ENCODE measurements at places on chromosomes 3 and 15.

GRCh38 chr15:90046911-90047392 lies 45.8 kb downstream of the ZNF710 start:
- DNase-seq, result no peak

DNA sequence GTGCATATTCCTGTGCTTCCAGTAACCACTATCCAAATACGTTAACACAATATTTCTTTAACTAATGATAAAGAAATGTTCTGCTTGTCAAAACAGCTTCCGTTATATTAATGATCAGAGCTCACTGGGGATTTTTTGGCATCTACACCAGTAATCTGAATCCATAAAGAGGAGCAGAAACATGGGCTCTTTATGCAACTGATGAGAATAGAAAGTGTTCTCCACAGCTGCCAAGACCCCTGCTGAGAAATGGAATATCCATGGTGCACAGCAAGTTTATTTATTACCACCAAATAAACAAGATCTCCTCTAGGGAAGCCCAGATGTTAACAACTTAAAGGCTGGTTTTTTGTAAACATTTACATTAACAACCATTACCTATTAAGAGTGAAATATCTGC lies 54.5 kb downstream of the ALDH1A2 start:
- DNase-seq, result no peak

DNA sequence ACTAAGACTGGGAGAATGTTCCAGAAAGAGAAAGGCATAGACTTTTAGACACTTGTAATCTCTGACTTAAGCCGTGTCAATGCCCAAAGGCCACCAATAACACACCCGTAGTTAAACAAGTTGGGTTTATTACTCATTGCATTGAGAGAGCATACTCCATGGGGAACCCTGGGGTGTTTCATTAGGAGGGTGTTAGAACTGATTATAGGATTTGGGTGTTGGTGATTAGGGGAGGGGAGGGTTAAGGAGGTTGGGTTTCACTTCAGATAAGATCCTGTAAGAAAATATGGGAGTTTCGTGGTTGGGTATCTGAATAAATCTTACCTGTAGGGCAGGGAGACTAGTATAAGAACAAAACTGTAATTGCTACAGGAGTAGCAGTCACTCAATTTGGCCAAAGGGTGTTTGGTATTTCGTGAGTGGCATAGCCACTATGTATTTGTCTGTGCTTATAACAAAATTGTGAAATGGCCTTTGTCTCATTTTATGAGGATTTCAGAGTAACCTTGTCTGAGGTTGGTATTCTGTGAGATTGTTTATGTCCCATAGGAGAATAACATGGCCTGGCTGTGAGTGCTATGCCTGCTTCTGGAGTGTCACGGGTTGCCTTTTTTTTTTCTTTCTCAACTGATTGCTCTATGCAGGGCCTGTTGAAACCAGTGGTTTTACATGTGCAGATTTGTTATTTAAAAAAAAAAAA lies 2.9 kb downstream of the HACD3 start:
- no peak for DNase-seq

GRCh38 chr15:68749793-68750192 lies 70.9 kb downstream of the ANP32A start:
- no peak for DNase-seq

- DNase-seq, result peak; percentile 98
Observed at GRCh38 chr3:161220850-161221753, at the start of gene NMD3. Gene NMD3, plus strand, starts transcription at chr3:161221311. Its CDS starts 703 bp downstream, at chr3:161222014.

DNA sequence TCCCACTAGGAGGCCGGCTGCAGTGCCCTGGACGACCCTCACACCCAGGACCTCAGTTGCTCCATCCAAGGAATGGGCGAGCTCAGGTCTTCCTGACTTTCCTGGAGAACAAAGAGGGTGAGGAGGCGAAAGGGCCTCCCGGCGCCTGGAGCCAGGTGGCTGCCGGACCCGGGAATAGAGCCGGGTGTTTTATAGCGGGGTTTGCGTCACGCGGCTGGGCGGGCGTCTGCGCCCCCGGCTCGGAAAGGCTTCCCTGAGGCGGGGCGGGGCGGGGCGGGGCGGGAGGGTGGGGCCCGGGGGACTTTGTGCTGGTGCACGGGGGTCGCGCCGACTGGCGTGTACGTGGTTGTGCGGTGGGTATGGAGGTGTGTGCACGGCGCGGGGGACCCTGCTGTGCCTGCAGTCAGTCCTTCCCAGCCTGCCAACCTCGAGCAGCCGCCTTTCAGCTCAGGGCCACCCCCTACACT lies 4.6 kb upstream of the PRKCD start:
- no peak for DNase-seq

DNA sequence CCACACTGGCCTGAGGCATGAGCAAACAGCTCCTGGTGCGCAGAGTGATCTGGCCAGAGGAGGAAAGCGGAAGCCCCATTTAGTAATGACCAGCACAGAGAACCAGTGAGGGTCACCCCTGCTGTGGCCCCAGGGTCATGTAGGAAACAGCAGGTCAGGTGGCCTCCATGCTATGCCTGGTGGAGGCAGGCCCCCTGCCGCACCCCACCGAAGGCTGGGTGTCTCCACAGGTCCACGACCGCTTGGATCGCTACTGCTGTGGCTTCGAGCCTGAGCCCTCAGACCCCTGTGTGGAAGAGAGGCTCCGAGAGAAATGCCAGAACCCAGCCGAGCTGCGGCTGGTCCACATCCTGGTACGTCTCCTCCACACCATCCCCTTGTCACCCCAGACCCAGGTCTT lies 52.6 kb downstream of the POMGNT2 start:
- no peak for DNase-seq

DNA sequence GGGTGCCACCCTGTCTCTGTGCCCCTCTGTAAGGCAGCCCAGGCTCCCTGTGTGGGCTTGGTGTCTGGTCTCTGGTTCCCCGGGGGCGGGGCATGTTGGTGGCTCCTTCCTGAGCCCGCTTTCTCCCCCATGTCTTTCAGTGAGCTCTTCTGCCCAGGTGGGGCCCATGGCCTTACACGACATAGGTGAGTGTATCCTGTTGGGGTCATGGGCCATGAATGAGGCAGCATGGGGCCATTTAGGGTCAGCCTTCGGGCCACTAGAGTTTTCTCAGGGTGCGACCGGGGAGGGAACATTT lies 195.1 kb downstream of the UBE3A start:
- DNase-seq, result no peak

GRCh38 chr3:175308097-175308496 lies 449.0 kb downstream of the NAALADL2 start:
- no peak for DNase-seq

GRCh38 chr3:8482960-8483665 lies 18.5 kb upstream of the LMCD1 start:
- no peak for DNase-seq

DNA sequence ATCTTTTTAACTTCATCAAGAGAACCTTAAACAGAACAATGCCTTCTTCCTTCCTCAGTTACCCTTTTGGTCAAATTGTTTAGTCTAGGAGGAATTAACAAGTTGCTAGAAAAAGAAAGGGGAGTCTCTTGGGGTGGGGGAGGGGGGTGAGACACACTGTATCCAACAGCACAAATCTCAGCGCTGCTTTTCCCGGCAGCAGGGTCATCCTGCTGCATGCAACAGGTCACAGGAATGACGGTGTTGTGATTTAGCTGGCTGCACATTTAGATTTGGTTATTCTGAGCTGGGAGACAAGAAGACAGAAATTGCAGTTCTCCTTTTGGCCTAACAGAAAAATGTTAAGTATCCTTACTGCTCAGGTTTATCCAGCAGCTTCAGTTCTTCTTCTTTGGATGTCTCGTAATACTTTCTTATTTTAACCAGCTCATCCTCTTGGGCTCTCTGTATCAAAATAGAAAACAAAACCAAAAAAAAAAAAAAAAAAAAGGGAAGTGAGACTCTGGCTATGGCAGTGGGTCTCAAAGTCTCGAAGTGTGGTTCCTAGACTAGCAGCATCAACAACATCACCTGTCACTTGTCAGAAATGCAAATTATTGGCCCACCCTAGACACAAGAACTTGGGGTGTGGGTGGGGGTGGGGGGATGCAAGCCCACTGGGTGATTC lies 190.5 kb downstream of the GREM1 start:
- no peak for DNase-seq

- peak; percentile 9 for DNase-seq
Observed at GRCh38 chr15:45376967-45377608, 1.3 kb downstream of the GATM start.

DNA sequence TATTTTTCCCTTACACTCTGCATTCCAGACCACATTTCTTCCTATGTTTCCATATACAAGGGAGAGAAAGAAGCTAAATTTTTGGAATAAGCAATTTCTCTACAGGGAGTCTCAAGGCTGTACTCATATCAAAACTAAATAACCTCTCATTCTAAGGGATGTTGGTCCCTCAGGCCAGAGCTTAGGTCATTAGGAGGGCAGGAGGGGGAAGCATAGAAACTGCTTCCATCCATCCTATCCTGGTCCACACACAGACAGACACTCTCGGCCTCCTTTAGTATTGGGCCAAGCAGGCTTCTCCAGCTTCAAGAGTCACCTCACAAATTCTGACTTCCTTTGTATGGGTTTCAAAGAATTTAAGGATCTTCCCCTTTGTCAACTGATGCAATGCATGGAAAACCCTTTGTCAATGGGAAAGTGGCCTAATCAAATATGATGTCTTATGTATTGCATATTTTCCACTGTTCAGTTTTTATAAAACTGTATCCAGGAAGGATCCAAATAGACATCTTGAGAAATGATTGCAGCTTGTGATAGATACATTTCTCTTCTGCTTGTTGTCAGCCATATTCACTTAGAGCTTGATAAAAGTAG lies 140.7 kb upstream of the RARB start:
- no peak for DNase-seq

- DNase-seq, result peak; percentile 34
Observed at GRCh38 chr3:16297997-16298885, 33.2 kb downstream of the OXNAD1 start.

- DNase-seq, result no peak
Observed at GRCh38 chr3:194083637-194084224, 52.2 kb upstream of the HES1 start.

GRCh38 chr15:70259028-70259424 lies 161.3 kb upstream of the TLE3 start:
- peak; percentile 87 for DNase-seq

GRCh38 chr3:61162965-61163364 lies 88.3 kb downstream of the FHIT start:
- DNase-seq, result no peak

DNA sequence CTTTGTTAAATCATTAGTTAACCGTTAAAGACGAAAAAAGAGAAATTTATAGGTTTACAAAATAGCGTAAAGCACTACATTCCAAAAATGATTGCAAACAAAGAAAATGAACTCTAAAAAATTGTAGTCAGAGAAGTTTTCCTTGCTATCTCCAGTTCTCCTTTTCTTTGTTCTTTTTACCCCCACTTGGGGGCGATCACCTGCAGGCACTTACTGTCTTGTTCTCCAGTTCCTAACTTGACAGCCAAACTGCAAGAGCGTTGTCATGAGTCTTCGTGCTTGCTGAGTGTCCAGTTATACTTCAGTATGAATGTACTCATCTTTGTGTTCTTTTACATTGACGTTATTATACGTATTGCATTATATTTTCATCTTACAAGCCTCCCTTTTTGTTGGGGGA lies 54.5 kb downstream of the CHD2 start:
- DNase-seq, result no peak

DNA sequence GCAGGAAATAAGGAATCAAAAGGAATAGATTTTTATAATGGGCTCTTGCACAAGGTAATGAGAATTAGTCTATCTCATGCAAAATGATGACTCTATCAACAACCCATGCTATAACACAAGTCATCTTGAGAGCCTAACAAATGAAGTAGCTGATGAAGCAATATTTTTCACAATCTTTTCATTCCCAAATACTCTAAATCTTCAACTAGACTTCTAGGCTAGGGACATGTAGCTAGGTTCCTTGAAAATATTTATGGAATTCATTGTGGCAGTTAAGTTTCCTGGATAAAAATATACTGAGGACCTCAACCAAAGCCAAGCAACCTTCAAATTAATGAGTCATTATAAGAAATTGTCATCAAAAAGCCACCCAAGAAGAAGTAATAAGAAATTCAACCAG lies 55.4 kb downstream of the DCBLD2 start:
- DNase-seq, result no peak

DNA sequence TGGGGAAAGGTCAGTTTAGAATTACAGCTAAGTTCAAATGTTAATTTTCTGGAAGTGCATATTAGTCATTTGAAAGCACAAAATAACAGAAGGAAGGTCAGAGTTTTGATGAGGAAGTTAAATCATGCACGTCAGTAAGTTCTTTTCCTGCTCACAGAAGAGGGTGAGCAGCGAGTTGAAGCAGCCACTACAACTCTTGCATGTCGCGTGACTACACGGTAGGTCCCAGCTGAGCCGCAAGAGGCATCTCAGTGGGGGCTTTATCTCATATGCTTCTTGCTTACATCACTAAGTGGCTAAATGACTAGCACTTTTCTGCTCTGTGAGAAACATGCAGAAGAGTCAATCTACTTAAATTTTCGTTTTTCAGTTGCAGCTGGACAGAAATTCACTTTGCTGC lies 21.3 kb upstream of the SEC62 start:
- no peak for DNase-seq

DNA sequence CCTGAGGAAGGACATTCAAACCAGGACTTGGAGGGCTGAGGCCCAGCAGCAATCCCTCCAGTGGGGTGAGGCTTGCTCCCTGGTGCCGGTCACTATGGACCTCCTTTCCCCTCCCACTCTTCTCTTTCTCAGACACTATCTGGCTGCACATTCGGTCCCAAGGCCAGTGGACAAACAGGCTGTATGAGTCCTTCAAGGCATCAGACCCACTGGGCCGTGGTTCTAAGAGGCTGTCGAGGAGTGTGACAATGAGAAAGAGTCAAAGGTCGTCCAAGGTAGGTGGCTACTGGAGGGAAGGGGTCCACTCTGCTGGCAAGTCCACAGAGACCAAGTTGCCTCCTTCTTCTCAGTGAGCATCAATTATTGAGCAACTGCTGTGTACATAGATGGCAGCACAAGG lies 28.0 kb downstream of the NOX5 start:
- DNase-seq, result no peak

- DNase-seq, result peak; percentile 66
Observed at GRCh38 chr3:189233225-189233858, 61.6 kb downstream of the TPRG1 start.

DNA sequence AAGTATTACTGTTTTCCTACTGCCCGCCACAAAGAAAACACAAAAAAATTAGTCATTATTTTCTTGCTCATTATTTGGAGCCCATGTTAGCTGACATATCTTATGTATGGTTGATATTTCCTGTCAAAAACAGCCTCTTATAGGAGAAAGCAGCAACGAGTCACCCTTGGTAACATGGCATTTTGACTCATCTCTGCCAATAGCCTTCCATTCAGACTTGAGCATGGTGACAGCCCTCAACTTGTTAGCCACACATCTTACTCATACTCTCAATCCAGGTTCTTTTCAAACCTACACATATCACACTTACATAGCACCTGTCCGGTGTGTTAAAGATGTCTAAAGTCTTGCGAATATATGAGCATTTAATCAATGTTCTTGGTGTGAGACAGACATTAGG lies 109.4 kb upstream of the SAMMSON start:
- DNase-seq, result no peak

GRCh38 chr15:70385052-70385451 lies 287.3 kb upstream of the TLE3 start:
- peak; percentile 49 for DNase-seq

GRCh38 chr3:183484431-183485075 lies 56.1 kb upstream of the MCF2L2 start:
- no peak for DNase-seq
